ENCODE measurements at places on chromosomes 6 and 20.

- DNase-seq = no peak
Observed at GRCh38 chr6:149483334-149483725, 1.5 kb downstream of the ZC3H12D start.

DNA sequence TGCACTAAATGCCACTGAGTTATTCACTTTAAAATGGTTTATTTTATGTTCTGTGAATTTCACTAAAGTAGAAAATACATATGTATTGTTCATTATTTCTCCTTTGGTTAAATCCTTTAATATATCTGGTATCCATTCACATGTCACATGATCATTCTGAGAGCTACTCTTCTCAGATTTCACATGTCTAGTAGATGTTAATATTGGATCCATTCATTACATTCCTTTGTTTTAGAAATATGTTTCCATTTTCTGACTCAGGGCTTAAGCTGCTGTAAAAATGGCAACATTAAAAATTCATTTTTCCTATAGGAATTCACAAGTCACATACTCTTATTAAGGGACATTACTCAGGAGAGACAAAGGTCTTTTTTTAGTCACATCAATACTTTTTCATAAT, 205.4 kb downstream of the ZFAND3 start:
- DNase-seq = no peak

DNA sequence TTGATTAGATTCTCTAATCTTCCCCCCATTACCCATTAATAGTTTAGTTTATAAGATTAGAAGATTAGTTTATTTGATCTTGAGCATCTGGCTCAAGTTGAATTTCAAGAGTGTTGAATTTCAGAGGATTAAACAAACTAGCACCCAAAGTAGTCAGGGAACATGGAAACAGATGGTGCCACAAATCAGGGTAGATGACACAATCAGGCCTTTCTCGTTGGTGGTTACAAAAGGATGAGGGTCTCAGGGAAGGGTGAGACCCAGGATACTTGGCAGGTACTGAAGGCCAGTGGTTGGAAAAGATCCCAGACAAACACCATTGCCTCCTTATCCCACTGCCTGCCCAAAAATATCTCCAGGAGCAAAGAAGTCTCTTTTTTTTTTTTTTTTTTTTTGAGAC, 29.5 kb upstream of the ADGRF1 start:
- no peak for DNase-seq

DNA sequence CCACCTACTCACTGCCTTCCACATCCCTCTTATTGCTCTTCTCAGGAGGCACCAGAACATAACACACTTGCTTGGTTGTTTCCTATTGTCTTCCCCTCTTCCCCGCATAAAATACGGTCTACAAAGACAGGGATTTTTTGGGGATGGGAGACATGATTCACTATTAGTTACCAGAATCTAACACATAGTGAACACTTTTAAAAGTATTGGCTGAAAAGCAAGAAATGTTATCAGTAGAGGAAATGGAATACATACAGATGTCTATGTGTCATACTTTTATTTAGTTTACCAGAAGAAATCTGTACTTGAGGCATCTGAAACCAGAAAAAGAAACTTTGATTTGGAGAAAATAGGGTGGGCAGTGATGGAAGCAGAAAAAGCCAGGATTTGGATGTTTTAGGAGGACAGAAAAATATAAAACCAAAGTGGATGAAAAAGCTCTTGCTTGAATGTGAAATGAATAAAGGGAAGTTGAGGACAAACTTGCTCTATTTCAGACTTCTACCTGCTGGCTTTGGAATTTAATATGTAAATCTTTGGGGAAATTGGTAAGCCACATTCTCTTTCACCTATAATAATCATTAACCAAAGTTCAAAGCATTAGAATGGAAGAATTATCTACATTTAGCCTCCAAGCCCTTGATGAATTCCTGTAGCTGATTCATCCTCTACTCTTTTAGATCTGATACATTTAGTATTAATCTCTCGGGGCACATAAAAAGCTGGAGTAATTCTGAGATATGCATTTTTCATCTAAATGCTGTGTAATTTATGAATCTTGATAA, 82.6 kb downstream of the DOK5 start:
- DNase-seq = no peak

GRCh38 chr6:74333406-74333805, 637.4 kb downstream of the CD109 start:
- DNase-seq = no peak

GRCh38 chr20:37871751-37872150, 31.2 kb upstream of the VSTM2L start:
- no peak for DNase-seq

GRCh38 chr6:25233226-25233625, 45.9 kb upstream of the CARMIL1 start:
- no peak for DNase-seq

- DNase-seq = no peak
Observed at GRCh38 chr6:129786548-129786947, 74.6 kb downstream of the TMEM244 start.

DNA sequence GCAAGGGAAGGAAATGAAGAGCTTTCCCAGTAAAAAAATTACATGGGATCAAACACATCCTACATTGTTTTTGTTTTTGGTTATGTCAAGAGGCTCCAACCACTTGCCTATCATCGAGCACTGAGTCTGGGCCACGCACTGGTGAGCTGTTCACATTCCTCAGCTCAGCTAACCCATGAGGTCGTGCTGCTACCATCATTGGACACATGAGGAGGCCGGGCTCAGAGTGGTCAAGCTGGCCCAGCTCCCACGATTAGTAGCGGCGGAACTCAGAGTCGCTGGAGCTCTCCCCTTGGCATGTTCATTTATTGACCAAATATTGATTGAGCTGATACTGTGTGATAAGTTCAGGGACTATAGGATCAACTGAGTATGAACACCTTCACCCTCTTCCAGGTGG, 164.9 kb downstream of the CDH26 start:
- no peak for DNase-seq

DNA sequence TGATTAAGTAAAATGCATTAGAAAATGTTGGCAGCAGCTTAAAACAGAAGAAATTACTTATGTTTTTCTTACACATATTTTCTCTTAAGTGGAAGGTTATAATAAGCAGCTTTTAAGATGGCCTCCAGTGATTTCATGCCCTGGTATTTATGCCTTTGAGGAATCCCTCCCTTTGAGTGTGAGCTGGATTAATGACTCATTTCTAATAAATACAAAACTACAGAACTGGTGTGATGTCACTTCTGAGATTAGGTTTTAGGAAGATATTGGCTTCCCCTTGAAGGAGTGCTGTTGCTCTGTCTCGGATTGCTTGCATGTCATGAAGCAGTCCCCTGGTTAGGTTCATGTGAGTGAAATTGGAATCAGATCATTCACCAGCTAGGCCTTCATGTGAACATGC, 143.2 kb upstream of the EPHA7 start:
- DNase-seq = no peak

- no peak for DNase-seq
Observed at GRCh38 chr6:129749749-129750120, 39.8 kb upstream of the ARHGAP18 start.

DNA sequence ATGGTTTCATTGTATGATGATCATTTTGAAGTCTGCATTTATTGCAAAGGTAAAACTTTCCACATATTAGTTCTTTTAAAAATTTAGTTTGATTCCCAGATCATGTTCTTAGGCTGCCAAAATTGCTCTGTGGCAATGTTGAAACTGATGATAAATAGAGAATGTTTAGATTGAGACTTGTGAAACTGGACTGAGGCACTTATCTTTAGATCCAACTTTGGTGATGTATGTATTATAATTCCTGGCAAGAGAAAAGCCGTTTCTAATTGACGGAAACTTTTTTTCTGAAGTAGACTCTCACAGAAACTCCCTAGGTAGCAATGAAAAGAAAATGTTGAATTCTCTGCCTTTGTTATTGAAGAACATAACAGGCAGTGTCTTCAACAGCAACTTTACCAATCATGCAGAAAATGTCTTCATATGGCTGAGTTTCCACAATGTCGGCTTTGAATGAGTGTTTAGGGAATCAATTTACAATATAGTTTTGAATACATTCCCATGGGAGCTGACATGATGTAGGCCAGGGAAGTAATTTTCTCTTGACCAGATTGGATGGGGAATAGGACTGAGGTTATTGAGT, 456.2 kb downstream of the CD109 start:
- DNase-seq = no peak

DNA sequence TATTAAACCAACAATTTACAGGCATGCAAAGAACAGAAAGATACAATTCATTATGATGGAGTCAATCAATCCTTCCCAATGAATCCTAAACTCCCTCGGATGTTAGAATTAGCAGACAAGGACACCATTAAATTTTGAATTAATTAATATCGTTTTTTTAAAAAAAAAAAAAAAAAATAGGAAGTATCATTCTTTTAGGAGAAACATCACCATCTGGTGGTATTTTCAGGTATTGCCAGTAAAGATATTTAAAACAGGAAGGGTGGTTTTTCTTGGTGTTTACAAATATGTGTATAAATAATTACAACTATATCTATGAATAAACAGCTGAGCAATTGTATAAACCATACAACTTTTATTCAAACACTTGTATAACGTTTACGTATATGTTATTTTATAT, 564.4 kb downstream of the HAO1 start:
- no peak for DNase-seq

Measured in 8988T (cell line).